ENCODE measurements at places on chromosomes 6 and 20.

- peak; percentile 37 for DNase-seq
Measured at GRCh38 chr6:27472182-27472616, 706 bp downstream of the ZNF184 start.

DNA sequence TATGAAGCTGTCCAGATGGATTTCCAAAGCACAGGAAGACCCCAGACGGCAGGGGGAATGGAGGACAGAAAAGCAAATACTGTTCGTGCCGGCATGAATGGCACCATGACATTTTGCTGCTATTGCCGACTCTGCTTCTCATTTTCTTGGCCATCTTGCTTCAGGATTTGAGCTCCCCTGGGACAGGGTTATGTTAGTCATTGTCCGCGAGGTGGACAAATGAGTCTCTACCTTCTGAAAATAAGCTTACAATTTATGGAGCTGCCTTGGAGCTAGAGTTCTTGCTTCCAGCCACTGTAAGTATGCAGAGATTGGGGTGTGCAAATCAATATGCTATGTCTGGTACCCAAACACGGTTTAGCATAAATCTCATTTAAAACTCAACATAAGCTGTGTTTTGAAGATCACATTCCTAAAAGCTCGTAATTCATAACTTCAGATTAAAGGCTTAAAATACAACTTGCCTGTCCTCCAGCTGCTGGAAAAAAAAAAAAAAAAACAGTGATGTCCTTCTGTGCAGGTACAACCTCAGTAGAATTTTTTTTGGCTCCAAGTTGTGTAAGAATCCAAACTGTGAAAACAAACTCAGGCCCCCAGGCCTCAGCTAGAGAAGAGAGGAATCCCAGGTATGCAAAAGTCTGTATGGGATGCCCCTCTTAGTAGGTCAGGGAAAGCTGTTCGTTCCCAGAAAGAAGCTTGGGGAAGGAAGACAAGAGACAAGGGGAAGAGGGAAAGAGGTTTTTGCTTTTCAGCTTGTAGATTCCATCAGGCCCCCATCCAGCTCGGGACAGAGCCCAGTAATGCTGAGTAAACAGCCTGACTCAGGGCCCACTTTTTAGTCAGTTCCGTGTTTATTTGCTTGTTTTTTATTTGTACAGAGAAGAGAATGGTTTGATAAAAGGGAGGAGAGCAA is 184.2 kb upstream of the FOXA2 start:
- no peak for DNase-seq

DNA sequence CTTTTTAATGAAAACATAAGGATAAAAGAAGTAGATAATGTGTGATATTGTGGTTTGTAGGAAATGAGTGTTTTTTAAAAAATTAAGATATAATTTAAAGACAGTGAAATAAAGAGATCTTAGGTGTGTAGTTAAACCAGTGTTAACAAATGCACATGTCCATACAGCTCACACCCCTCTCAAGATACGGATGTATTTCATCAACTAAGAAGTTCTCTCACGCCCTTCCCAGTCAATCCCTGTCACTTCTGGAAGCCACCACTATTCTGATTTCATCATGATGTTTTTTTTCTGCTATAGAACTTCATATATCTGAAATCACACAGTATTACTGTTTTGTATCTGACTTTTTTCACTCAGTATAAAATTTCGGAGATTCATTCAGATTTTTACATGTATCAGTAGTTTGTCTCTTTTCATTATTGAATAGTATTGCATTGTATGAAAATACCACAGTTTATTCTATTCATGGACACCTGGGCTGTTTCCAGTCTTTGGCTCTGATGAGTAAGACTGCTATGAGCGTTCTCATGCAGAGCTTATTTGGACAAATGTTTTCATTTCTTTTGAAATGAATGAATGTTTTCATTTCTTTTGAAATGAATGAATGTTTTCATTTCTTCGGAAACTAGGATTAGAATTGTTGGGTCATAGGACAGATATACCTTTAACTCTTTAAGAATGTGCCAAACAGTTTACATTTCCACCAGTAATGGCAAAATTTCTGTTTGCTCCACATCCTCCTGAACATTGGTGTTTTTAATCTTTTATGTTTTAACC is 49.7 kb upstream of the ELOVL5 start:
- no peak for DNase-seq

DNA sequence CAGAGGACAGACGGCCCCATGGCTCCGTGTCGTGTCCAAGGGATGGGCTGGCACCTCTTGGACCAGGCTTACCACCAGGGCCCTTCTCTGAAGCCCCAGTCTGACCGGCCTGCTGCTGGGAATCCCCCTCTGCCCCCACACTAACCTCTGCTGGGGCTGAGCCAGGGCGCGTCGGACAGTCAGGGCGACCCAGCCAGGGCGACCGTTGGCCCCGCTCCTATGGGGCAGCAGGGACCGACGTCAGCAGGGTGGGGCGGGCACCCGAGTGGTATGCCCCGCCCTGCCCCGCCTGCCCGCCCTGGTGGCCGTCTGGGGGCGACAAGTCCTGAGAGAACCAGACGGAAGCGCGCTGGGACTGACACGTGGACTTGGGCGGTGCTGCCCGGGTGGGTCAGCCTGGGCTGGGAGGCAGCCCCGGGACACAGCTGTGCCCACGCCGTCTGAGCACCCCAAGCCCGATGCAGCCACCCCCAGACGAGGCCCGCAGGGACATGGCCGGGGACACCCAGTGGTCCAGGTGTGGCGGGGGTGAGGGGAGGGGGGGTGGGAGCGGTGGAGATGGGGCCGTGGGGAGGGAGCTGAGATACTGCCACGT is at the start of gene SLC17A9:
SLC17A9 (plus strand) TSS at position 337 of the 595 bp plus-strand sequence; CDS start at position 459, 122 bp downstream.
- no peak for DNase-seq

DNA sequence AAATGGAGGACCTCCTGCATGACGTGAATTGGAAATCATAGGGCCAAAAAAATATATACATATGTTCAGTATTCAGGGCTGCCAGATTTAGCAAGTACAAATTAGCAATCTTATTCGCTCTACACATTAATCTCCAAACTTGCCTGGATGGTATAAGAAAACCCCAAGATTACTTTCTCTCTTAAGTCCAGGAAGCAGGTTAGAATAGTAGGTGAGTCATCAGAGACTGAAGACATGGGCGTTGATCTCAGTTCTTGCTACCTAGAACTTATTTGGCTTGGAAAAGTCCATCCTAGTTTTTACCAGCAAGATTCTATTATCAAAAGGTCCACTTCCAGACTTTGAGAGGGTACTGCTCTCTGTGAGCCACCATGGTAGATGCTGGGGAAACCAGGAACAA is 47.4 kb downstream of the GPR63 start:
- DNase-seq = no peak

DNA sequence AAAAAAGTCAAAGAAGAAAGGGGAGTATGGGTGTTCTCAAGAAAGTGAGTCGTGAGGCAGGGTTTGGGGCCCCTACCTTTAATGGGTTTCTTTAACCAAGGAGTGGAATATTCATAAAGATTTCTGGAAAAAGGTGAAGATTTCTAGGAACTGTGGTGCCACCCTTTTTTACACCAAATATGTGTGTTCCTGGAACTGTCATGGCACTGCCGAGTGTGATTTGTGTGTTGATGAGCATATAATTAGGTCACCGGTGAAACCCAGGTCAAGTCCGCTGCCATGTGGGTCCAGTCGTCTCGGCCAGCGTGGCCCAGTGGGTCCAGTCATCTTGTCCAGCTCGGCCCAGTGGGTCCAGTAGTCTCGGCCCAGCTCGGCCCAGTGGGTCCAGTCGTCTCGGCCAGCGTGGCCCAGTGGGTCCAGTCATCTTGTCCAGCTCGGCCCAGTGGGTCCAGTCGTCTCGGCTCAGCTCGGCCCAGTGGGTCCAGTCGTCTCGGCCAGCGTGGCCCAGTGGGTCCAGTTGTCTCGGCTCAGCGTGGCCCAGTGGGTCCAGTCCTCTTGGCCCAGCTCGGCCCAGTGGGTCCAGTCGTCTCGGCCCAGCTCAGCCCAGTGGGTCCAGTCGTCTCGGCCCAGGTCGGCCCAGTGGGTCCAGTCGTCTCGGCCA is 8.3 kb upstream of the EEF1A2 start:
- DNase-seq = no peak

DNA sequence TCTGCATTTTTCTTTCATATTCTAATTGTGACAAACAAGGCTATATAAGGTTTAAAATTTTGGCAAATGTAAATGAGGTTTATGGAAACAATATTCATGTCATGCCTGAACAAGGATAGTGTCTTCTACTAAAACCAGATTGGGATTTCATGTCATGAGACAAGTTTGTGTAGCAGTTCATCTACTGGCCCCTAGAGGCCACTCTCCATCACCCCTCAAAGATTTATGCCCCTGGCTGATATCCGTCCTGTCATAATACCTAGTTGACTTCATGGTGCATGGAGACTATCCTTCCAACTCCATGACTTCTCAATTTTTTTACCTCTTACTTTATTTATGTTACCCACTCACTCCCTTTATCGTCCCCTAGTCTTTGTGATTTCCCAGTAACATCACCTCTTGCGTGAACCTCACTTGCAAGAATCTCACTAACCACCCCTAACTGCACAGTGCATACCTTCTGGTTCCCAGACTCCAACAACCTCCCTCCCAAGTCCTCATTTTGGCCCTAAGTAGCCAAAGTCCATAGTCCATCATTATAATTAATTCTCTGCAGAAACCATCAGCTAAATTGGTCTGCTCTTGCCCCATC is 179.8 kb downstream of the TASP1 start:
- no peak for DNase-seq

DNA sequence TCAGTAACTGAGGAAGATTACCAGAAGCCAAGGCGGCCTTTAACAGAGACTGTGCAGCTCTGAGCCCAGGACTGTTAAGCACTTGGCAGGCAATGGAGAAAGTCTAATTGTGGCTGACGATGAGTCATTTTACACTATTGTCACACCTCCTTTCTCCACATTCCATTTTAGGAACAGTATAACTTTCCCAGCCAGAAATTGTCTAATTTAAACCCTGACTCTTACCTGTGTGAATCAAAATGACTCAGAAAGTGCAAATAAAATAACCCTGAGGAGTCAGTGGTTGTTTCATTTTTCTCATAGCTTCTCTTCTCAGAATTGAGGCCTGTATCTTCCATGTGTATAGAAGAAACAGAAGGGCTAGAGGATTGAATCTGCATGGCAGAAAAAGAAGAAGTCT is 40.0 kb upstream of the OPN5 start:
- no peak for DNase-seq

- peak; percentile 28 for DNase-seq
Measured at GRCh38 chr6:42046464-42047212, 3.7 kb upstream of the TAF8 start.

DNA sequence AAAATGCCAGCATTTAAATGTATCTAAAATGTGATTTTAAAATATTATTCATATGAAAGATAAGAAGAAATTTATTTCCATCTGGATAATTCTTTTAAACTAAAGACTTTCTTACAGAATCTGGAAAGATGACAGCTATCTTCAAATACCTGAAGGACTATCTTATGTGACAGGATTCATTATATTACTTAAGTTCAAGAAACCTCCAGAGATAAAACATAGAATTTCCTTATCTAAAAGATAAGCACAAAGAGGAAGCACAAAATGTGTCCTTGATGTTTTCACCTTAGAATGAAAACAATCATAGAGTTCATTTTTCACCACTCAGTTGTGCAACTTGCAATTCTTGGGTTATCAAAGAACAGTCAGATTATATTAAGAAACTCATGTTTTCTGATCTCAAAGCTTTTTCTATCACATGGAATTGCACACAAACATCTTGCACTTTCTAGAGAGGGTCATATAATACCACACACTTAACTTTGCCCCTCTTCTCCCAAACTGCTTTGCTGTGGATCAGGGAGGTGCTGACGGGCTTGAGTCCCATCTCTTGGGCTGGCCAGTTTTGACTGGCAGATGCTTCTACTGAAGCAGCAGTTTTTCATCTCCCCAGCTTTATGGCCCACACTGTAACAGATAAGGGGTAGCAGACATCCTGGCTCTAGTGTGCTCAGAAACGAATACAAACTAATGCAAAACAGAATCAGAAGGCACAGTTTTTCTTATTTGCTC is 467.4 kb downstream of the CDC5L start:
- DNase-seq = no peak

GRCh38 chr6:72382602-72383529 is 239.0 kb upstream of the KCNQ5 start:
- DNase-seq = no peak

DNA sequence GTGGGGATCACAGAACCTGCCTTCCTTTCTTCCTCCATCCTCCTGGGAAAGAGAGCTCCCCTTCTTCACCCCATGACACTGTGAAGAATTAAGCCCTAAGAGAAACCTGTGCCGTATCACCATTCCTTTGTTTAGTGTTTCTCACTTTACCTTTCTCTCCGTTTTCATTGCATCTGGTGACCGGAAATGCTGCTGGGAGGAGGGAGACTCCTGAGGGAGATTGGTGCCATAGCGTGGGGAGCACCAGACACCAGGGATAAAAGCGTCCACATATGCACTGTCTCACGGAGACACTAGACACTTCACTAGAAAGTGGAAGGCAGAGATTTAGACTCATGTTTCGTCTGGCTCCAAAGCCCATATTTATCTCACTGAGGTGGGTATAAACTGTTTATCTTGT is 15.5 kb upstream of the ULBP3 start:
- DNase-seq = no peak

GRCh38 chr6:43386492-43386891 is 17.0 kb upstream of the ZNF318 start:
- DNase-seq = no peak

GRCh38 chr6:44185953-44186634 is 27.5 kb downstream of the CAPN11 start:
- no peak for DNase-seq

DNA sequence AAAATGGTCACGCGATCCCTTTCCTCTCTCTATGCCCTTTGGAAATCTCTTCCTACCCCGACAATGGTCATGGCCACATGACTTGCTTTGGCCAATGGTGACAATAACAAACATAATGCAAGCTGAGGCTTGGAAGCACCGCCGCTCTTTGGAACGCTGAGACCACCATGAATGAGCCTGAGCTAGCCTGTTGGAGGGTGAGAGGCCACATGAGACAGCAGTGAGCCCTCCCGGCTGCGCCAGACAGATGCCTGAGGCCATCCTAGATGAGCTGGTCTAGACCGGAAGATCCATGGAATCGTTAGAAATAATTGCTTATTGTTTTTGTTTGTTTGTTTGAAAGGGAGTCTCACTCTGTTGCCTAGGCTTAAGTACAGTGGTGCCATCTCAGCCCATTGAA is 64.2 kb downstream of the STK35 start:
- no peak for DNase-seq

- no peak for DNase-seq
Measured at GRCh38 chr20:38267296-38267695, 6.8 kb upstream of the KIAA1755 start.

DNA sequence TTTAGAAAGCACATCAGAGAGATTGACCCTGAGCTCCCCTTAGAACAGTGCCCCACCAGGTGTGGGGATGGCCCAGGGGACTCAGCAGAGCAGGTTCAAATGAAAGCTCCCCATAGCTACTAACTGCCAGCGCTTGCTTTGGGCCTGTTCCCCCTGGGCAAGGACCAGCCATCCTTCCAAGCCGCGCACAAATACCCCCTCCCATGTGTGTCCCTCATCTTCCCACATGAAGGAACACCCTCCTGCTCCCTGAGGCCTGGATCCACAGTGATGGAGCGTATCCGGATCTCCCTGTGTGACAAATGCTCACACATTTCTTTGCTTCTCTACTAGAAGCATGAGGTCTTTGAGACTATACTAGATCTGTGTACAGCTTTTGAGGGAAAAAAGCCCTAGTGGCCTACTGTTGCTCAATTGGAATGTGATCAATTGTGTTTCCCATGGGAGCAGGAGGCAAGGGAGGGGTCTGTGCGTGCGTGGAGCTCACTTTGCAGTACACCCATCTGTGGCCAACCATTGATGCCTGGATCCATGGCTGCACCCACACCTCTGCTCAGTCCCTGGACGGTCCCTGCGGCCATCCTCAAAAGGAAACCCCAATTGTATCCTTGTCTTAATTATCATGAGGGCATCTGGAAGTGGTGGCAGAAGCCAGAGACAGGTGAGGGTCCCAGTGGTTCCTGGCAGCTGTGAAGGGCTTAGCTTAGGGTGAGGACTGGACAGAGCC is 1.4 kb upstream of the RAET1G start:
- no peak for DNase-seq
